HFF-Myc (cell line): ENCODE measurements at places on chromosomes 6 and 20.

GRCh38 chr6:127976796-127977195 is 75.9 kb upstream of the THEMIS start:
- DNase-seq: no peak

DNA sequence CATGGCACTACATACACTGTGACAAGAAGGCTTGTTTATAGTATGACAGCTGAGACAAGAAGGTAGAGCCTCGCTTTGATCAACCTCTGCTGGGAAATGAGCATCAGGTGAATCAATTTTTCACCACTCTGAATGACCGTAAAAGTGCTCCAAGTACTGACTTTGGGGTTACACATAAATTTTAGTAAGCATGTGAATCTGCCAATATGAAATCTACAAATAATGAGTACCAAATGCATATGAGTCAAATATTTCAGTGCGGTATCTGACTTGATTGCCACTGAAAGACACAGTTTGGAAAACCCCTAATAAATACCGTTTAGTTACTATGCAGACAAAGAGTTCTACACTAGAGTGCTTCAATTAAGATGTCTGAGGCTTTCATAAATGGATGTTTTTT is 77.8 kb downstream of the ATG5 start:
- DNase-seq: no peak

DNA sequence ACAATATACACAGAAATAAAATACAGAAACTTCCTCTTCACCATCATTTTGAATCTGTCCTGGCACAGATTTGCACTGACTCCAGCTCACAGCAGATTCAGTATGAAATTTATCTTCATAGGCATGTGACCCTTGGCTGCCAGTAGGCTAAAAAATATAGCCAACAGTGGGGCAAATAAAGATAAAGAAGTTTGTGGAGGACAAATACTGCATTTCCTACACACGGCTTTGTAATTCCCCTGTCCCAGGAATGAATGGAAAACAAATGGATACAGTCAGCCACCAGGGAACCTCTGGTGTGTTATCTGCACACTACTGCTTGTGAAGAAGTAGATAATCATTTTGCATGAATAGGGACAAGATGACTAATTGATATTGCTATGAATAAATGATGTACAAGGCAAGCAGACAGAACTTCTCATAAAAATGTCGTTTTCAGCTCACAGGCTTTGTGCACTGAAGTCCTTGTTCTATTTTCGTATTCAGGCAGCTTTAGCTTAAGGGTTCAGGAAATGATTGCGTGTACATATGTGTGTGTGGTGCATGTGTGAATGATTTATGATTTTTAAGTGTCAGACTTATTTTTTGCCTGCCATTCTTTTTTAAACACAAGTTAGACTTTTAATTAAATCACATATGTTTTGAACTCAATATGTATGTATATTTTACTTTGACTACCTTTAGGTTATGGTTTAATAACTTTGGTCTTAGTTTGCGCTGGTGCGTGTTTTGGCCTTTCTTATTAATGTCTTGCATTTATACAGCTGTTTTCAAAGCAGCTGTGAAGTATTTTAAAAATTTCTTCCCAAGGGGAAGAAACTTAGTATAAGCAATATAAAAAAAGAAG is 543.8 kb upstream of the JAG1 start:
- no peak for DNase-seq

- no peak for DNase-seq
Observed at GRCh38 chr6:125503181-125503580, 201.4 kb upstream of the HDDC2 start.

DNA sequence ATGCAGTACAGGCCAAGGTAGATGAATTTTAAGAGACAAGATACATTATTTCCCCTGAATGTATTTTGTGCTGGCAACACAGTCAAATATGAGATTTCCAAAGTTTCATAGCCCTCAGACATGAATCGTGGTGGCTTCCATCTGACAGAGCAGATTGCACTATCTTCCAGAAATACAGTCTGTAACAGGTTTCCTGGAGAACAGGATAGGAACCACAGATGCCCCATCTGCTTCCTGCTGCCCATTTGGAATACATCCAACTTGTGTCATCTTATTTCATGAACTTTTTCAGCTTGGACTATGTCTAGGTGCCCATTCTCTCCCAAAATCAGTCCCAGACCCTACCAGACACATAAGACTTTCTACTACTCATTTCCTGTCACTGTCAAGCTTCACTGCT is 426.0 kb downstream of the KIF16B start:
- no peak for DNase-seq

- DNase-seq: no peak
Observed at GRCh38 chr6:29676981-29677601, 3.9 kb downstream of the ZFP57 start.

DNA sequence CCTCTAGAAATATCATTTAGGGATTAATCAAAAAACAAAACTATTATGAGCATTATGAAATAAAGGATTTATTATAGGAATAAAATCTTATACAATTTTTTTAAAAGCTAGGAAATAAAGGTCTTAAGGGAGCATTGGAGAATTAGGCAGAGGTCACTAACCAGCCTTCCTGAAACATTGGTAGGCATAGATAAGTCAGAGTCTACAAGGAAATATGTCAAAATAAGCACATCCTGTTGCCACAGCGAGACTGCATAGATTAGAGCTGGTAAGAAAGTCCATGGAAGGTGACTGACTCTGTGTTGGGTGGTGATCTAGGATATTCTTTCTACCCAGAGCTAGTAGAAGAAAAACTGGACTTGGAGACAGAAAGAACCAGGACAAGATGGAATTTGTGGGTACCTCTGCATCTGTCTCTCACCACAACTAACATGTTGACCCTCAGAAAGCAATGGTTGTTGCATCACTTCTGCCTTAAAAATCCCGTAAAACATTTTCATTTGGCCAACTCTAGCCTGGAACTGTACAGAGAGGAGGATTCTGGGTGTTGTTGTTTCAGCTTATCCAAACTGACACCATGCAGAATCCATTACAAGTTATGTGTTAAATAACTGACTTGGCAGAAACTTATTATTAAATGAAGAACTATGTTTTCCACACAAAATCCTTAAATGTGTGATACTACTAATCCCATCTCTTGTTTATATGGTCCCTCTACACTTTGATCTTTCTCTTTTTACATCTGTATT is 77.1 kb downstream of the FBXO5 start:
- DNase-seq: no peak

DNA sequence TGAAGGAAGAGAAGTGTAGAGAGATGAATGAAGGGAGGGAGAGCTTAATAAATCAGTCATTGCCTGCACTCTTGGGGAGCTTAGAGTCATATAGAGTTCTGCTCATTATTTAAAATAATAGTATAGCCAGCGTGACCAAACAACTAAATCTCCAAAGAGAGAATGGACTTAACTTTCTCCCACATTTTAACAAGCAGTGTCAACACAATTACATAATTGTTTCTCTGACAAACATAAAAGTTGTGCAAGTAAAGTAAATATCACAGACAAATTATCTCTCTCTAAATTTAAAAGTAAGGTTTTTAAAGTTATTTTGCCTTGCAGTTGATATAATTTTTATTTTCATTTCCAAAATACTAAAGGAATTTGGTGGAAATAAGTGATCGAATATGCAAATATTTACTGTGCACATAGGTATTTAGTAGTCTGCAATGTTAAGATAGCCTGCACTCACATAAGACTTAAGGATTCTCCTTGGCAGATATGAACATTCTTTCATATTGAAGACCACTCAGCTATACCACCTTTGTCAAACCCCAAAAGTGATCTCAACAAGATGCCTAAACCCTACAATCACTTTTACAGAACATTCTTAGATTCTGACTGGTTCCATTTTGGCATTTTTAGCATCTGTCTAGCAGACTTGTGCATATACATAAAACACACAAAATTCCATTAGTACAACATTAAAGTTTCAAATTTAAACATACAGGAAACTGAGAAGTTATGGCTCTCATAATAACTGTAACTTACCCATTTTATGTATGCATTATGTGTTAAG is 67.7 kb downstream of the KIF6 start:
- DNase-seq: no peak

DNA sequence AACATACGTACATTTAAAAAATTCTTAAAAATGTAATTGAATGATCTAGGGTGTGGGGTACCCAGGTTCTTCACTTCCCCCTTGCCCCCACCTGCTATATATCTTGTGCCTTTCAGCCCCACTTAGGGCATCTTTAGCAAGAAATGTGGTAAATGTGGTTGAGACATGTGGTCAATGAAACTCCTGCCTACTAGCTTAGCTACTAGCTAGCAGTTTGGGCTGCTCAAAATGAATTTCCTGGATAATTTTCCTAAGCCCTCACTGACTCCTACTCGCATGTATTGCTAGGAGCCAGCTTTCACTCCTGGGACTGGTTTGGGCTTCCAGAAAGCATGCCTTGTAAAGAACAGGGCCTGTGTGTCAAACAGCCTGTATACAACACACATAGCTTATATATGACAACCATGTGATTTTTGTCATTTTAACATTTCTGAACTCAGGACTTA is 257.3 kb downstream of the ATXN1 start:
- no peak for DNase-seq

GRCh38 chr6:26187981-26188635 is 100.9 kb downstream of the HFE start:
- DNase-seq: peak; percentile 27

- DNase-seq: no peak
Observed at GRCh38 chr20:31845300-31845863, at the start of gene FOXS1. TSS of gene FOXS1 (minus strand) at chr20:31845604. CDS start at chr20:31845542, 62 bp downstream.

- no peak for DNase-seq
Observed at GRCh38 chr20:10731190-10731965, 57.6 kb upstream of the JAG1 start.

- DNase-seq: no peak
Observed at GRCh38 chr20:40678286-40678875, 10.7 kb downstream of the MAFB start.

GRCh38 chr20:36856195-36856594 is 19.7 kb upstream of the TLDC2 start:
- no peak for DNase-seq

- DNase-seq: no peak
Observed at GRCh38 chr6:14951704-14952103, 294.2 kb upstream of the JARID2 start.

GRCh38 chr6:167856999-167857660 is 30.4 kb downstream of the AFDN start:
- no peak for DNase-seq

DNA sequence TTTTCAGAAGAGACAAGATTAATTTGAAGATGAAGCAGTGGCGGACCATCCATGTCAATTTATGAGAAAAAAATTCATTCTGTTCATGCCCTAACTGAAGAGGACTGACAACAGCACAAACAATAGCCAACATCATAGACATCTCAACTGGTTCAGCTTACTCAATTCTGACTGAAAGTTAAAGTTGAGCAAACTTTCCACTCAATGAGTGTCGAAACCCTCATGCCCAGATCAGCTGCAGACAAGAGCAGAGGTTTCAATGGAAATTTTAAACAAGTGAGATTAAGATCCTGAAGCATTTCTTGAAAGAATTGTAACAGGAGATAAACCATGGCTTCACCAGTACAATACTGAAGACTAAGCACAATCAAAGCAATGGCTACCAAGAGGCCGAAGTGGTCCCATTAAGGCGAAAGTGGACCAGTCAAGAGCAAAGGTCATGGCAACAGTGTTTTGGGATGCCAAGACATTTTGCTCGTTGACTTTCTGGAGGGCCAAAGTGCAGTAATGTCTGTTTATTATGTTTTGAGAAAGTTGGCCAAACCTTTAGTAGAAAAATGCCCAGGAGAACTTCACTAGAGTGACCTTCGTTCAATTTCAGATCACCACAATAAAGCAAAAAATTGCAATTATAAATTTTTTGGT is 6.1 kb upstream of the SFT2D1 start:
- DNase-seq: no peak

- DNase-seq: no peak
Observed at GRCh38 chr6:21190701-21191100, 402.9 kb upstream of the SOX4 start.

- peak; percentile 81 for DNase-seq
Observed at GRCh38 chr6:52670502-52671409, at the start of gene TMEM14A. TSS of gene TMEM14A (plus strand) at chr6:52671113. CDS start at chr6:52677103, 5,990 bp downstream.

GRCh38 chr6:160911949-160912348 is 79.6 kb upstream of the MAP3K4 start:
- no peak for DNase-seq

- no peak for DNase-seq
Observed at GRCh38 chr20:38357653-38358207, 11.4 kb downstream of the LBP start.

- peak; percentile 27 for DNase-seq
Observed at GRCh38 chr6:88989215-88989614, 25.8 kb upstream of the RNGTT start.

GRCh38 chr20:58215116-58215515 is 13.3 kb downstream of the ANKRD60 start:
- DNase-seq: no peak

- DNase-seq: no peak
Observed at GRCh38 chr6:8437813-8438212, 2.5 kb upstream of the SLC35B3 start.

DNA sequence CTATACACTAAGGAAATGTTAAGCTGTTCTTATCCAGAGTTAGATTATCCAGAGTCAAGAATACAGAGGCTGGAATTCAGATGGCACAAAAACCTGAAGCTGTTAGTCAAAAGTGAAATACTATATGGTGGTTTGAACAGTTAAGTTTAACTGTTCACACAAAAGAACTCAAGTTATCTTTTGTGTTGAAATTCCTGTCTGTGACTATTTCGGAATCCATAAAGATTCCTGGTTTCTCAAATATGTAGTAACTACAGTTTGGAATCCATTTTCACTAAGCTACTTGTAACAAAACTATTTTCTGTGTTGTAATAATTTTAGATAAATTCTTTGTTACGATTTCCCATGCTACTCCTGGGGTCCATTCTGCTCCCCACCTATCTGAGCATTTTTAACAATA is 24.5 kb downstream of the FIG4 start:
- no peak for DNase-seq

- DNase-seq: no peak
Observed at GRCh38 chr6:156879591-156879990, 102.4 kb downstream of the ARID1B start.

DNA sequence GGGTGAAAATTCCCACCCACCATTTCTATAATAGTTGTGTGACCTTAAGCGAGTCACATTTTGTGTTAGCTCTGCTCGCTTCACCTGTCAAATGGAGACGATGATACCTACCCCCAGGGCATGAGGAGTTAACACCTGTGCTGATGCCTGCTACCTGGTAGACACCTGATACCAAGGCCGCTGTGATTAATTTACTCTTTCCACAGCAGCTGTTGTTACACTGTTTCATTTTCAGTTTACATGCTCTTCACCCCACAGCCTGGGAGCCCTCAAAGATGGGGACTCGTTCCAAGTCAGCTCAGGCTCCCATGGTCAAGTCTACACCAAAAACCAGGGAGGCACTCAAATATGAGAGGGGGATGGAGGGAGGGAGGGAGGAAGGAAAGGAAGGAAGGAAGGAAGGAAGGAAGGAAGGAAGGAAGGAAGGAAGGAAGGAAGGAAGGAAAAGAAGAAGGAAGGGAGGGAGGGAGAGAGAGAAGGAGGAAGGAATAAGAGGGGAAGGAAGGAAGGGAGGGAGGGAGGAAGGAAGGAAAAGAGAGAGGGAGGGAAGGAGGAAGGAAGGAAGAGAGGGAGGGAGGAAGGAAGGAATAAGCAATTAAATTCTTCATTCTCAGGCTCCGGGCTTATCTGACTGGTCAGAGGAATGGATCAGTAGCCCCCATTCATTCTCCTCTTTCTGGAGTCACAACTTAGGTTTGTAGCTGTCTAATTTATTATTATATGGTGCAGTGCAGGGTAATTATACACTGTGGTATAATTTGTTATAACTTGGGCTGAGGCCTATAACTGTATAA is 40.9 kb downstream of the PDYN start:
- no peak for DNase-seq

GRCh38 chr20:16405254-16405653 is 168.0 kb downstream of the KIF16B start:
- no peak for DNase-seq
